ENCODE measurements at places on chromosomes 7 and 10. TPM values are rescaled to one million over a fixed set of nuclear protein-coding genes. Genes with fewer than 3 reads are reported as not detected.

The NAT16 gene
- under 0.01 TPM for total RNA-seq

The MNX1 gene
- total RNA-seq = not detected

The CARD11 gene
- total RNA-seq = 0.62 TPM

The GDF2 gene
- total RNA-seq = not detected

The SH2D4B gene
- total RNA-seq = not detected

The SKIDA1 gene
- total RNA-seq = 1.1 TPM

The TMEM229A gene
- total RNA-seq = not detected

The GPR26 gene
- total RNA-seq = not detected

The GHITM gene
- 230 TPM for total RNA-seq

The STOX1 gene
- 0.12 TPM for total RNA-seq

The ZNF727 gene
- 0.75 TPM for total RNA-seq

The DLX6 gene
- not detected for total RNA-seq

The MLXIPL gene
- not detected for total RNA-seq

The HOXA10 gene
- 12.6 TPM for total RNA-seq

Measured in uterine smooth muscle cell (primary cell).